ENCODE measurements at places on chromosomes 6 and 20.

GRCh38 chr6:128848212-128848935 lies 34.6 kb upstream of the LAMA2 start:
- DNase-seq, result no peak

GRCh38 chr6:159687341-159687740 lies 5.7 kb downstream of the SOD2 start:
- no peak for DNase-seq

DNA sequence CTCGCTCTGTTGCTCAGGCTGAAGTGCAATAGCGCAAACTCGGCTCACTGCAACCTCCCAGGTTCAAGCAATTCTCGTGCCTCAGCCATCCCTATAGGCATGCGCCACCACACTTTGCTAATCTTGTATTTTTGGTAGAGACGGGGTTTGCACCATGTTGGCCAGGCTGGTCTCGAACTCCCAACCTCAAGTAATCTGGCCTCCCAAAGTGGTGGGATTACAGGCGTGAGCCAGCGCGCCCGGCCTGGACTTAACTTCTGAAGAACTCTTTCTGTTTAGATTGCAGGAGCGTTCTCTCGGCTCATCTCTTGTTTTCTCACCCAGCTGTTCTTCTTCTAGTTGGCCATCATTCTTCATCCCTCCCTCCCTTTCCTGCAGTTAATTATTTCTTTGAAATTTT lies 30.3 kb downstream of the GTF2H5 start:
- DNase-seq, result no peak

GRCh38 chr6:154998855-154999254 lies 3.7 kb downstream of the TIAM2 start:
- no peak for DNase-seq

DNA sequence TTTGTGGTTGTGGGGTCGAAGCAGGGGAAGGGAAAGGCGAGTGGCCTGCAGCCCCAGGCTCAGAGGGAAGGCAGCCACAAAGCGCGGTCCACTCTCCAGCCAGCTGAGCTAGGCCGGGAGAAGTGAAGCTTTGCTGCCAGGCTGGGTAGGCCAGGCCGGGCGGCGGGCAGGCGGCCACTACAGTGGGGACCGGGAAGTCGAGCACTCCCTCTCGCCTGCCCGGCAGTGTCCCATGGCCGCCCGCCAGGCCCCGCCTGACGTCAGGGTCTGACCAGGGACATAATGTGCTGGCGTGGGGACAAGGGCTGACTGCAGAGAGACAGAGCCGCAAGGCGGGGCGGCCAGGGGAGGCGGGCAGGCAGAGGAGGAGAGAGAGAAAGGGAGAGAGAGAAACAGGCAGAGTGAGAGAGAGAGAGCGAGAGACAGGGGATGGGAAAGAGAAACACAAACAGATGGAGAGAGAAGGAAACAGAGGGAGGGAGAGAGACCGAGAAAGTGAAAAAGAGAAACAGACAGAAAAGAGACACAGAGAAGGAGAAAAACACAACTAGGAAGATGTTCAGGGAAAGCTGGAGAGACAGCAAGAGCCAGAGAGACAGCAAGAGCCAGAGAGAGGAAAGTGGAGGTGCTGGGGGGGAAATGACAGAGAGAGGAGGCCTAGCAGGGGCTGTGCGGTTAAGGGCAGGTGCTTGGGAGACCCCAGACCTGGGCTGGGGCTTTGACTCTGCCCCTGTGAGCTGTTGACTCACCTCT lies 94.5 kb upstream of the PTPN1 start:
- no peak for DNase-seq

- no peak for DNase-seq
Observed at GRCh38 chr20:23926944-23927872, 47.7 kb upstream of the CST5 start.

DNA sequence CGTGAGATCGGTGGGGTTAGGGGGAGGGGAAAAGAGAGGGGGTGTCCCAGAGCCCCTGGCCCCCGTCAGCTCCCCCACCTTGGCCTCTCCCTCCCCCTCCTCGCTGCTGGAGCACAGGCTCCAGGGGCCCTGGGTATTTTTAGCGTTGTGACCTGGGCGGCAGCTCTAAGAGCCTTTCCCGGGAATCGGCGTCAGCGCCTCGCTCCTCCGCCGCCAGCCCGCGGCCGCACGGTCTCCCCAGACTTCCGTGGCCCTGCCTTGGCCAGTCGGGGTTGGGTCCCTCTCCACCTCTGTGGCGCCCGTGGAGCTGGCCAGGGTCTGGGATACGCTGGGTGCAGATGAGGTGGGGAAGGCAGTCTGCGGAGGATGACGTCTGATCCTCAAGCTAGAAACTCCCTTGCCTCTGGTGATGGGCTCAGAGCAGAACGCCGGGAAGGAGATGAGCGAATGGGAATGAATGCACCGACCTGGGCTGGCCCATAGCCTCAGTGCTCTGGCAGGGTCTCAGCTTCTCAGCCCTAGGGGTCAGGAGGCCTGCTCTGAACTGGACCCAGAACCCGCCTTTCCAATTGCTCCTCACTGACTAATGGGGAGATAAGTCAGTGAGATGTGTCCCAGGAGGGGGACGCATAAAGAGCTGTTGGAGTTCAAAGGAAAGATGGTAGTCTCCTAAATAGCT lies 883 bp upstream of the DBNDD2 start:
- DNase-seq, result no peak

GRCh38 chr6:150030611-150031010 lies 5.3 kb upstream of the RAET1L start:
- DNase-seq, result no peak

GRCh38 chr6:16092990-16093389 lies 35.9 kb upstream of the MYLIP start:
- DNase-seq, result no peak

DNA sequence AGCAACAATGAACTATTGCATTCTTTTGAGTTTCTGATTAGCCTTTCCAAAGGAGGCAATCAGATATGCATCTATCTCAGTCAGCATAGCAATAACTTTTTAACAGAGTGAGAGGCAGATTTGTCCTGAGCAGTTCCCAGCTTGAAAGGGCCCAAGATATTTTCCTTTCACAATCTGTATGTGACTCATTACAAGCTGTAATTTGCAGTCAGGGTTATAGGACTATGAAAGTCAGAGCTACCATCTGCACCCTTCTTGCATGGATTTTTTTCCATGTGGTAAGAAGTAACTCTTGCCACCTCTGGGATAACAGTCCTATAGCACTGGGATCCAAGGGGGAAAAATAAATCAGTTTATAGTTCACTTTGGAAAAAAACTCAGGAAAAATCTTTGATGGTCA lies 318.2 kb upstream of the RGS17 start:
- no peak for DNase-seq

- no peak for DNase-seq
Observed at GRCh38 chr20:31515775-31516107, 1.5 kb downstream of the HM13 start.

GRCh38 chr6:14305624-14306023 lies 188.1 kb downstream of the CD83 start:
- no peak for DNase-seq

All from activated naive CD4-positive, alpha-beta T cell (primary cell).